ENCODE measurements at places on chromosomes 12 and 14.

GRCh38 chr12:76026643-76027063 lies 4.9 kb downstream of the PHLDA1 start:
- no peak for DNase-seq

DNA sequence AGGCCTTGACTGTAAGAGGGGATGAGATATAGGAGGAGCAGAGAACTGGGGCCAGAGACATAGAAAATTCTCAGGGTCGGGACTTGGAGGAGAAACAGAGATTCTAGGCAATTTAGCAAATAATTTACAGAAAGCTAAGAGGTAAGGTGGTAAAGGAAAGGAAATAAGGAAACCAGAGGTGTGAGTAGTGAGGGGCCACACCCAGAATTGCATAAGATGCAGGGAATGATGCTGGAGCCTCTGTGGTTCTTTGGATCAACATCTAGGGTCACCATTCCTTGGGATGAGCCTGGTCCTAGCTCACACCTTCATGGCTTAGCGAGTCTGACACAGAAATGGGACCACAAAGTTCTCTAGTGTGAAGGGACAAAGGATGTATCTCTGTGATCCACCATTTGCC lies 949 bp upstream of the SDR9C7 start:
- DNase-seq, result no peak

GRCh38 chr14:43803076-43803689 lies 703.9 kb downstream of the FSCB start:
- no peak for DNase-seq

DNA sequence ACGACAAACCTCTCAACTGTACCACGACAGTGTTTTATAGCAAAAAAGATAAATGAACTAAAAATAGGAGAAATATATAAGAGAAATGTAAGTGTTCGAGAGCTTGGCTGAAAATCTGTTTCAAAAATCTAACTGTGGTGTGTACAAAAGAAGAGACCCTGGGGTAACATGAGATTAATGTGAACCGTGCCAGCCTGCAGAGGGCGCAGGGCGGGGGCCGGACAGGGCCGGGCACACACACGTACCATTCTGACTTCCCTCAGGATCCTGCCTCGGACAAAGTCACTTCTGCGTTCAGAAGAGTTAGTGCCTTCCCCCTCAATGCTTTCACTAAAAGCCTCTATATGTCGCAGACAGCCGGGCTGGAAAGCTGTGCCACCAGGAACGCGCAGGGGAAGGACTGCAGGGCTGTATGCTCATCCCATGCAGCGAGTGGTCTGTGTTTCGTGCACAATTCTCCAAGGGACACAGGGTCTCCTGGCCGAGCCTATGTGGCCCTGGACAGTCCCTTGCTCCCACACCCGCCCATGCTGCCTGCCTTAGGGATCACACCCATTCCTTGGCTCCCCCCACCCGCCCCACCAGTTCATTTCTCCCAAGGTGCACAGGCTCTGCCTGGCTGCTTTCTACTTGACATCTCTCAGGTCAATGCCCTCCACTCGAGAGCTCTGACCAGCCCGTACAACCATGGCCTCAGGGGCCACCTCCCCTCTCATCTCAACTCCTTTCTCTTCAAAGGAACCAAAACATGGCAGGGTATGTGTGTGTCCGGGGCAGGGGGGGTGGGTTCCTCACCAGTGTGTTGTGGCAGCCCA lies 8.5 kb downstream of the CDCA4 start:
- DNase-seq, result no peak

DNA sequence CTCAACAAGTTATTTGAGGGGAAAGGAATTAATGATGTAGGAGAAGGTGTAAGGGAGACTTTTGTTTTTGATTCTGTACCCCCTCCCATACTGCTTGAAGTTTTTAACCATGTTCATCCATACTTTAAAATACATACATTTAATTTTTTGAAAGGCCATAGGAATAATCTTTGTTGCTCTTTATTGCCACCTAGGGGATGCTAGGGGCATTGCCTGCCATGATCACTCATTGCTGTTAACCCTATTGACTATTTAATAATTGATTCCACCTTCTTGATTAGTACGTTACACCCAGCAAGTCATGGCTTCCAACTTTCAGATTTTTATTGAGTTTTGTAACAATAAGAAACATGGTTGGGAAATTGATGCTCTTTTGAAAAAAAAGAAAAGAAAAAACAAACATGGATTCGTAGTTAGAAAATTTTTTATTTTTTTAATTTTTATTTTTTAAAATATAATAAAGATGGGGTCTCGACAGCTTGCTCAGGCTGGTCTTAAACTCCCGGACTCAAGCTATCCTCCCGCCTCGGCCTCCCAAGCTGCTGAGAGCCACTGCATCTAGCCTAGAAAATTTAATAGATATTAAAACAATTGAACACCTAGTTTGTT lies 8.5 kb upstream of the PRKAB1 start:
- DNase-seq, result no peak

GRCh38 chr12:75964150-75964549 lies 67.4 kb downstream of the PHLDA1 start:
- no peak for DNase-seq
